ENCODE measurements at places on chromosomes 11 and 22.

- no peak for DNase-seq
These were observed 832.2 kb downstream of the NTM start for GRCh38 chr11:132202621-132203020.

- no peak for DNase-seq
These were observed 252.9 kb downstream of the ETS1 start for GRCh38 chr11:128334311-128335044.

DNA sequence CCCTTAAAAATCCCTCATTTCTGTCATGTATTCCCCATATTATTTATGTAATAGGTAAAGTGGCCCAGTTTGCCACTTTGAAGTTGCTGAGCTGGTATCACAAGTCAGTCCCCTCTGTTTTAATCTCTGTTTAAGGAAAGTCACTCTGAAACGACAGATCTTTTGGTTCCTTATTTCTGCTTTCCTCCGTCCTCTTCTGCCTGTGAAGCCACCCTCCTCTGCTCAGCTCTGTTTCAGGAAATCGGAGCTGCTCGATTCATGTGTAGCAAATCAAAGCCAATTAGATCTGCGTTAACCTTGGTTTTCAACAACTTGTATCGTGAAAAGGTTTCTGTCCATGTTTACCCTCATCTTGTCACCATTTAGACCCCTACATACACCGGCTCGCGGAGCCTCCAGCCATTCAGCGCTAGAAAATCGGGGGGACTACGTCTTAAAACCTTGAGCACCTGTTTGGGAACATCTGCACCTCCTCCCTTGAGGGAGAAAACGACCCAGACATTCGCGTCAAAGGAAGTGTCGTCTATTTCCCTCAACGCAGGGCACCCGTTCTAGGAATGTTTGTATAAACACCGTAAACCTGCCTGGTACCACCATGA, 576 bp upstream of the SC5D start:
- no peak for DNase-seq

GRCh38 chr11:70025308-70025707, 52.8 kb upstream of the ANO1 start:
- no peak for DNase-seq

DNA sequence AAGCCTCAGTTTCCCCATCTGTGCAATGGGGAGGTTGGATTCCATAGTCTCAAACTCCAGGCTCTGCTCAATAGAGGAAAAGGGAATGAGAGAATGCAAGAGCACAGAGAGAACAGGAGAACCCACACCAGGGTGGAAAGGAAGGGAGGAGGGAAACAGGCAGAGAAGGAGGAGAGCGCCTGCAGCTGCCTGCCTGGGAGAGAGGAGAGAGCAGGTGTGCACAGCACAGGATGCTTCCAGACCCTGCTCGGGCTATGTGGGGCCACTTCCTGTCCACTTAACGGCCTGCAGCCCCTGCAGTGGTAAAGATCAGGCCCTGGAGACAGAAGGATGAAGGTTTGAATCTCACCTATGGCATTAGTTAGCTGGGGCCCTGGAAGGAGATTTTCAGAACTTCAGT, 12.3 kb downstream of the LRRC32 start:
- no peak for DNase-seq

DNA sequence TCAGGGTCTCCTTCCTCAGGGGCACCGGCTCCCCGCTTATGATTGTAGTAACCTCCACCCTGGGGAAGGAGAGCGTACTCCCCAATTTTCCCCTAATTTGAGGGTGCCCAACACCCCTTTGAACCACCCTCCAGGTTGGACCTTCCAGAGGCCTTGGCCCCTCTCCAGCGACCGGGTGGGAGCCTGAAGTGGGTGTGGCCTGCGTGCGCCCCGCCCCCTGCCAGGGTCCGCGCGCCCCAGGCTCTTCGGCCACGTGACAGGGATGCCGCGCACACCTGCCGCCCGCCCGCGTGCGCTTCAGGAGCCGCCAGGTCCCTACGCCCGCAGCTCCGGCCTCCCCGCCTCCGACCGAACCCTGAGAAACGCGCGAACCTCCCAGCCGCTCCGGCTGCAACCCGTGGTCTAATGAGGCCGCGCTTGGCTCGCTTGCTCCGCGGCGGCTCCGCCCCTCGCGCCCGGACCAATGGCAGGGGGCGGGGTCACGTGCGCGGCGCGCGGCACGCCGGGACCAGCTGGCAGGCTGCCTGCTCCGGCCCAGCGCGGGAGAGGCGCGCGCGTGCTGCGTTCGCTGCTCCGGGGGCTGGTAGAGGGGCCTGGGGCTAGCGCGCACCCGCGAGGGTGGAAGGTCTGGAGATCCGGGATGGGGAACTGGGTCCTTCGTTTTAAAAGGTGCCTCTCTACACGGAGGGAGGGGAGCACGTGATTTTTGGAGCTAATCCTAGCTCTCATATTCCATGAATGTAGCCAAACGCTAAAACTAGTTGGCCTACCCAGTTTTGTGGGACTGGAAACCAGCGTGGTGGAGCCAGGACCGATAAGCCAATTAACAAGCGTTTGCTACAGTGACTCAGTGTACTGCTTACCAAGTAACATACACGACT, at the start of gene FOXRED2:
Gene FOXRED2, minus strand, starts transcription at position 404 of the 881 bp plus-strand sequence. CDS start 618 bp downstream, outside the sequence.
- peak; percentile 82 for DNase-seq

- DNase-seq: no peak
These were observed 50.9 kb upstream of the LINC01488 start for GRCh38 chr11:69430566-69430965.

DNA sequence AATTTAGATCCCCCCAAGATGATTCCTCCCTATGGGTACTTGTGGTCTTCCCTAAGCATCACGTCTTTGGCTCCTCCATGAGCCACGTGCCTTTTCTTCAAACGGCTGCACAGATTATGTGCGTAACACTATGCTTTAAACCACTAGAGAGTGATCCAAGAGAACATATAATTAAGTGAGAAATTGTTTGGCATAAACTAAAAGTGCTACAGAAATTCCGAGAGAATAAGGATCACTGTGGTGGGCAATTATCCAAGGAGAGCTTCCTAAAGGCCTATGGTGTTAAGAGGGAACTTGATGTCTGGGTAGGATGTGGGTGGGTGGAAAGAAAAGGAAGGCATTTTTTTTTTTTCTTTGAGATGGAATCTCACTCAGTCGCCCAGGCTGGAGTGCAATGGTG, 110.9 kb downstream of the MAML2 start:
- DNase-seq: no peak

- no peak for DNase-seq
These were observed 855.0 kb downstream of the METTL15 start for GRCh38 chr11:28963187-28963586.

- DNase-seq: no peak
These were observed 22.3 kb upstream of the RCE1 start for GRCh38 chr11:66820901-66821300.

- no peak for DNase-seq
These were observed 38.6 kb upstream of the MMP13 start for GRCh38 chr11:102994105-102994504.

GRCh38 chr22:27331526-27332281, 469.9 kb downstream of the MN1 start:
- no peak for DNase-seq

DNA sequence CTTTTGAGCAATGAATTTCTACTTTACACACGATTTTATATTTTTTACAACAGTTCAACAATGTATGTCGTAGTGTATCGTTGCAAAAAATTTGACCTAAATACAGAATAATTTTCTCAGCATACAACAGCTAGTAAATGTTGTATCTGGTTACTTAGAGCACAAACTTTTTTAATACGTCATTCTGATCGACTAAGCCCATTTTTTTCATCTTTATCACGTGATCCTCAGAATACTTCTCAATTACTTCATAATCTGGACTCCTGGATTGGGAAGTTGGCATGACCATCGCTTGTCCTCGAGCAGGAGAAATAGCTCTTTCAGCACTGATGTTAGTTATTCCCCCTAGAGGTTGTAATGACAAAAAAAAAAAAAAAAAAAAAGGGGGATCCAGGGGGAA, 16.6 kb downstream of the OR51L1 start:
- no peak for DNase-seq

DNA sequence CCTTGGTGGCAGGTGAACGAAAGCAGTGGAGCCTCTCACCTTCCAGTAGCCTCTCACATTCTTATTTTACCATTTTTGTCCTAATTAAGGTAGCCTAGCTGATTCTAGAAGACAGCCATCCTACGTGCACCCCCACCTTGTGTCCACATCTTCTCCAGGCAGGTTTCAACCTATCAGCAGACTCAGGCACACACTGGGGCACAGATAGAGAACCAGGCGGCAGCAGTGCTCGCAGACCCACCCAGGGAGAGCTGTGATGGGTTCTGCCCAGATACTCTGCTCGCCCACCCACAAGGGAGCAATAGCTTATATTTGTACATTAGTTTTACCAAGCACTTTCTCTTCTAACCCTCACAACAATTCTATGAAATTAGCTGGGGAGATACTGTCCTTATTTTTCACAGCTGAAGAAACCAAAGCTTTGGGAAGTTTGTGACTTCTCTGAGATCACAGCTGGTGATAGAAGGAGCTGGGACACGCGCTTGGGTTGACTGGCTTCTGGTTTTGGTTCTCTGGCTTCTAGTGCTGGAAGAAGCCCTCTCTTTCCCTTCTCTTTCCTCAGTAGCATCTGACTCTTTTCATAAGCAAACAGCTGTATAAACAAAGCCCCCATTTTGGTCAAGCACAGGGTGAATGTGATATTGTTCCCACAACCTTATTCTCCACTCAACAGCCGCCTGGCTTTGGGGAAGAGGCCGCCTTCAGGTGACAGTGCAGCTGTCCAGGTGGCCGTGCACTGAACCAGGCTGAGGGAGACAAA, 36.9 kb downstream of the PPP2R1B start:
- DNase-seq: no peak

- DNase-seq: no peak
These were observed 72.8 kb upstream of the CDON start for GRCh38 chr11:126135235-126136176.

All from stimulated activated CD8-positive, alpha-beta memory T cell treated with anti-CD3 and anti-CD28 coated beads, Interleukin-12 subunit alpha, Interleukin-12 subunit beta, amount 100 ng/mL, for 4 hours (primary cell).